ENCODE measurements at places on chromosomes 12 and 14. TPM values are rescaled to one million over a fixed set of nuclear protein-coding genes. Genes with fewer than 3 reads are reported as not detected.

The KIF5A gene
- polyA plus RNA-seq: 0.15 TPM

The TMED10 gene
- polyA plus RNA-seq: 553 TPM

DNA sequence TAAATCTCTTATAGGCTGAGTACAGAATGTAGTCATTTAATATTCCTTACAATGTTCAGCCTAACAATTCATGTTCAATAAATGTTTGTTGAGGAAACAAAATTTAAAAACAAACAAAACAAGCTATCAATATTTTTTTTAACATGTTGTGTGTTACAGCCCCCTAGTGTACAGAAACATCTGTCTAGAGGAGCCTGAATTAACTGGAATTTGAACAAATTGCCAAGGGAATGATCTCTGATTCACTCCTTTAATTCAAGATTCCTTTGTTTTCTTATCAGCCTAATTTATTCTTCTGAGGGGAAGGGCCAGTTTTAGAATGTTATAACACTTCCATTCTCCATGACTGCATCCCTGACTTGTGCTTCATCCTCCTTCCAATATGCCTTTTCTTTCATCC, 127.2 kb downstream of the CMAS start:
- peak; percentile 0 for DNase-seq

DNA sequence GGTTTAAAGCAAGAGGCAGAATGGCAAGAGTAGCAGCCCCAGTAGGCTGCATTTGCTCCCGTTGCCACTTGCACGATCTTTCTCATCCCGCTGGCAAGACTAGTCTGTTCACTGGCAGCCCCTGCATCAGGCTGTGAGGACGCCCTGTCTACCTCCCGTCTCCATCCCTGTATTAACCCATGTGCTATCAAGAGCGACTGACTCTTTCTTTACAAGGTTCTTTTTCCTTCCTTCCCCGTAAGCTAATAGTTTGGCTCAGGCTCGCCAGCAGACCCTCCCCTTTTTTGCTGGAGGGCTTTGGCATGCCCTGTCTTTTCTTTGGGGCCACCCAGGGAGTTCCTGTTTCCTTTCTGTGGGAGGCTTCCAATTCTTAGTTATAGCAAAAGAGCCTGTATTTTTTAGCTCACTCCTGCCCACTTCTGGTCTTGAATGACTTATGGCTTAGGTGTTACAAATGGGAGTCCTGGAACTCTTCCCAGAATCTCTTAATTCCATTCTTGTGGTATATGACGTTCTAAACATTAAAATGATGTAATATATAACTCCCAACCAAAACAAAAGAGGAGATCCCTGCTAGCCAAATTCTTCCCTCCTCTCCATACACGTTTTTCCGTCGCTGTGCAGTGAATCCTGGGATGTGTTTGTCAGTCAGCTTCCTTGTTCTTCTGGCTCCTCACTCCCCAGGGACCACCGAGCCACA, 149.0 kb downstream of the PRKCH start:
- peak; percentile 95 for DNase-seq

GRCh38 chr12:99042226-99042625, 397.1 kb downstream of the APAF1 start:
- DNase-seq: no peak

DNA sequence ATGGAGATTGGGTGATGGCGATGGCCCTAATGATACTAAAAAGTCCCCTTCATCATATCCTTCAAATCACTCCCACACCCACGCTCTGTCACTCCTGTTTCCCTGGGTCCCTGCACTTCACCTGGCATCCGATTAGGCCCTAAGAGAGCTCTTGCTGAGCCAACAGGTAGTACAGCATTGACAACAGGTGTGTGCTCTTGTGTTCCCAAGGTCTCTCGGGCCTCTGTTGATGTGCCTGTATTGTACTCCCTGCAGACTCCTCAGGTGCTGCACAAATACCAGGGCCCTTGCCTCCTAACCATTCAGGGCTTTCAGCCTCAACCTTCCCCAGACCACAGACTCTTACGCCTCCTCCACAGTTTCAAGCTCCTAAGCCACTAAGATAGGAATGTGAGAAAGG, 25.8 kb upstream of the VDR start:
- no peak for DNase-seq

The PRR13 gene
- polyA plus RNA-seq: 217 TPM

Data from GM23248 (cell line).